LHCN-M2 (cell line): ENCODE measurements at places on chromosomes 3 and 15.
A peak's percentile ranks its signal among the peaks of the same experiment; 100 is the strongest.

DNA sequence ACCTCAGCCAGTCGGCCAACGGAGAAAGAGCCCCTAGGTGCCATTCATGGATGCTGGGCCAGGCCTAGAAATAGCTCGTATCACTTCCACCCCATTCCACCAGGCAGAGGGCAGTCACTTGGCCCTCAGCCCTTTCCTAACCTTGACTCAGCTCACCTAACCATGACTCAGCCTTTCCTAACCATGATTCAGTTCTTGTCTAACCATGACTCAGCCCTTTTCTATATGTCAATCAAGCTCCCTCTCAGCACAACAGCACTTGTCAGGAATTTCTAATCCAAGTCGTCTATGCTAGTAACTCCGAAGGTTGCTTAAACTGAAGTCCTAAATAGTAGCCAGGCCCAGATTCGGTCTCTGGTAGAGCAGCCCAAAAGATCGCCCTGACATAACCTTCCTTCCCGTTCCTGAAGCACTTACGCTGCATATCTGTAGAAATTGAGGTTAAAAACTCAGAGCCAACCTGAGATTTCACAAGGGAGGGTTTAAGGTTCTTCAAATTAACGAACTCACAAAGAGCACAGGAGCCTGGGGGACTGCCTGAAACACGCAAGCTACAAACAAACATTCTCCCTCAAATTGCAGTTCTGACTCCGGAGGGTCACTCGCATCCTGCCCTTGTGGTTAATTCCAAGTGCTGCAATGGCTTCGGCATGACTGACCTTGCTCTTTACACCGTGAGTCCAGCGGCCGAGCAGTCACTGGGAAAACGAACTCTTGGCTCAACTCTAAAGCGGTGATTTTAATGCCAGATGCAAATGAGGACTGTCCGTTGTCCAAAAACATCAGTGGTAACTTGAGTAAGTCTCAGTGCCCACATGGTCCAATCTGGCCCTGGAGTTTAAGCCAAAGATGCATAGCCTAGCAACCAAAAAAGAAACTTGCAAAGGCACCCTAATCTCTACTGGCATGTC, 99.9 kb downstream of the ADAMTS17 start:
- peak; percentile 18 for DNase-seq

DNA sequence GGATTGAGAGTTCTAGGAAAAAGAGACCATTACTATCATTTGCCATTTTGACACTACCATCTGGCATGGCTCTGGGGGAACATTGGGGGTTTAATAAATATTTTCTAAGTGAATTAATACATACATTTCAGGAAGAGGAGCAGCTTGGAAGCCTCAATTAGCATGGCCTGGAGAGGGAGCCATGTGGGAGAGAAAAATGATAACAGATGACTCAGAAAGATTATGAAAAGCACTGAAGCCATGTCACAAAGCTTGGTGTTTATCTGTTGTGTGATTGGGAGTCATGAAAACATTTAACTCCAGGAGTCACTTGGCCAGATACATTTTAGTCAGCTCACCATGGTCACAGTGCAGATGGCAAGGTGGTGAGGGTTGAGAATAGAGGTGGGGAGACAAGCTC, 121.0 kb downstream of the SSR3 start:
- peak; percentile 39 for DNase-seq

GRCh38 chr15:56805466-56806147, 72.3 kb upstream of the ZNF280D start:
- DNase-seq, result peak; percentile 93

GRCh38 chr3:188166441-188166840, 12.5 kb downstream of the LPP start:
- no peak for DNase-seq

DNA sequence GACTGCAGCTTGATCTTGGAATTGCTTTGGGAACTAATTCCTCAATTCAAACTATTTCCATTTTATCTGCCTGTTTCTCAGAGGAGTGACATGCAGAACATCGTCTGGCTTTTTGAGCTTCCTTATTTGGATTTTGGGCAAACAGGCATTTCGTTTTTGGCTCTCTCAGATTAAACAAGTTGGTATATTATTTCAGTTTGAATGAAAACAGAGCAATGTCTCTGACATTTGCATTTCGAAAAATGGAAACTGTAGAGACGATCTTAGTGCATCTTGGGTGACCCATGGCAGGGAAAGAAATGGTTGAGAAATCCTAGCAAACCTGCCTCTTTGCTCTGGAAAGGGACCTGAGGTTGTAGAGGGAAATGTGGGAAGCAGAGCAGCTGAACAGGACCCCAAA, 33.0 kb upstream of the SNRK start:
- DNase-seq, result no peak

- DNase-seq, result no peak
Measured at GRCh38 chr3:106685745-106686144, 691.5 kb upstream of the CCDC54 start.

DNA sequence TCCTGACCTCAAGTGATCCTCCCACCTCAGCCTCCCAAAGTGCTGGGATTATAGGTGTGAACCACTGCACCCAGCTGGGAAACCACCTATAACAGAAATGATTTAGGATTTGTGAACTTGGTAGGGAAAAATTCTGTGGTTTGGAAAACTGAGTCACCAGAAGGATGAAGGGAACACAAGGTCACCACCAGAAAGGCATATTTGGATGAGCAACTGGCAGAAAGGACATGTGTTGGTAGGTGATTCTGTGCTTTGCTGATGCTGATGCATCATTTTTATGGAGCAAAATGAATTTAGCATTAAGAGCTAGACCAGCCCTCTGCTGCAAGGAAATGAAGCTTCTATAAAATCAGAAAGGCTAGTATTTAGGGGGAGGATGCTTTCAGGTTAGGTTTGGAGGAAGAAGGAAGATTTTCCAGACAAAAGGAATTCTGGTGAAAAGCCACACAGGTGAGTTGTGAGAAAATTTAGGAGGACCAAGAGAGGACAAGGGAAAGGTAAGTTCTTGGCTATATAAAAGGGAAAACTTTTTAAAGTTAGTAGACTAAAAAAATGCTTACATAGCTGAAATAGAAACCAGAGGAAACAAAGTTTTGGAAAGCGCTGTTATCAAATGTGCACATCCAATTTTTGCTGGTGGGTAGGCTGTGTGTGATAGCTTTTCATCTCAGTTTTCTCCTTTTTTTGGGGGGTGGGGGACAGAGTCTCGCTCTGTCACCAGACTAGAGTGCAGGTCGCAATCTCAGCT, 3.6 kb downstream of the PXK start:
- peak; percentile 97 for DNase-seq

DNA sequence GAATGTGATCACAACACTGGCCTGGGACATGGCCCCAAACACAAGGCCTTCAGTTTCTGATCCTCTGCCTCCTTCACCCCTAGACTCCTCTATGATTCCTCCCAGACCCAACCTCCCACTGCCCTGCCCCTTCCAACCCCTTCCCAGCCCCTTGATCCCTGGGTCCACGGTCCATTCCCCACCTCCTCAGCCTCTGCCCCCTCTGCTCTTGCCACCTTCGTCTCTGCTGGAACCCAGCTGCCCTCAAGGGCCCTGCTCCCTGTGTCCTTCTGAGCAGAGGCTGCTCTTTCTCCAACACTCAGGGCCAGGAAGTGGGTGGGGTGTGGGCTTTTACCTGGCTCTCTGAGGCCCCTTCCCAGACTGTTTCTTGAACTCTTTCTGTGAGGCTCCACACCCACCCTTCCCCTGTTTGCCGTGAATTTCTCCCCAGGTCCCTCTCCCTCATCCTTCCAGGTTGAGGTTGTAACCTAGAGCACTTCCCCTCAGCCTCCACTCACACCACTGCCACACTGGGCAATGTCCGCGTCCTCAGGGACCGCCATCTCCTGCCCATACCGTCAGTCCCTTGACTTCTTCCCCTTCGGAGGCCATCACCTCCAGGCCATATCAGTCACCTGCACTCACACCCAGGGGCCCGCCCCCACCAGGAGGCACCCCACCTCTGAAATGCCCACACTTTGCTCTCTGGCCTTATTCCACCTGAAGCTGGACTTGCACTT, 18.7 kb upstream of the SLCO2A1 start:
- DNase-seq, result no peak
